Esophagus muscularis mucosa (tissue), 4 donors: ENCODE measurements at places on chromosomes 11 and 22. TPM values are rescaled to one million over a fixed set of nuclear protein-coding genes. Genes with fewer than 3 reads are reported as not detected.
A peak's percentile ranks its signal among the peaks of the same experiment; 100 is the strongest.

Gene OR52A1
- not detected for total RNA-seq

Gene GRK3
- 2.5 TPM for total RNA-seq

Gene APOBEC3H
- 0.39 TPM for total RNA-seq

Gene MUC2
- not detected for total RNA-seq

Gene TRIM51
- total RNA-seq = not detected

- DNase-seq = no peak
These were observed 23.5 kb upstream of the PAK1 start for GRCh38 chr11:77497368-77497767.

- no peak for DNase-seq
These were observed 145.0 kb upstream of the RAG2 start for GRCh38 chr11:36743039-36743438.

DNA sequence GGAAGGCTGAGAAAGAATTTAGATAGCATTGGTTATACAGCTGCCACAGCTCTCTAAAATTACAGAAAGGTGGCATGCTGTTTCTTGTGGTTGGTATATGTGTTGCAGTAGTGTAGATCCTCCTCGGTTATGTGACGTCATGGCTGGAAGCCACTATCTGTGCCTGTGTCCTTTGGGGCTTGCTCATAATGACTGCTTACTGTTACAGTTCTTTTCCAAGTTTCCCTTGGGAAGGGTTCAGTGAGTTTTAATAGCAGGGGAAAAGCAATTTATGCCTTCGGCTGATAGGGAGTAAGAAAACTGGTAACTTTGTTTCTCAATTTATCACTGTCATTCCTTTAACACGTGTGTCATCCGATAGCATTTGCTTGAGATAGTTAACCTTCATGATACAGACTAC, 47.2 kb downstream of the POLD3 start:
- no peak for DNase-seq

DNA sequence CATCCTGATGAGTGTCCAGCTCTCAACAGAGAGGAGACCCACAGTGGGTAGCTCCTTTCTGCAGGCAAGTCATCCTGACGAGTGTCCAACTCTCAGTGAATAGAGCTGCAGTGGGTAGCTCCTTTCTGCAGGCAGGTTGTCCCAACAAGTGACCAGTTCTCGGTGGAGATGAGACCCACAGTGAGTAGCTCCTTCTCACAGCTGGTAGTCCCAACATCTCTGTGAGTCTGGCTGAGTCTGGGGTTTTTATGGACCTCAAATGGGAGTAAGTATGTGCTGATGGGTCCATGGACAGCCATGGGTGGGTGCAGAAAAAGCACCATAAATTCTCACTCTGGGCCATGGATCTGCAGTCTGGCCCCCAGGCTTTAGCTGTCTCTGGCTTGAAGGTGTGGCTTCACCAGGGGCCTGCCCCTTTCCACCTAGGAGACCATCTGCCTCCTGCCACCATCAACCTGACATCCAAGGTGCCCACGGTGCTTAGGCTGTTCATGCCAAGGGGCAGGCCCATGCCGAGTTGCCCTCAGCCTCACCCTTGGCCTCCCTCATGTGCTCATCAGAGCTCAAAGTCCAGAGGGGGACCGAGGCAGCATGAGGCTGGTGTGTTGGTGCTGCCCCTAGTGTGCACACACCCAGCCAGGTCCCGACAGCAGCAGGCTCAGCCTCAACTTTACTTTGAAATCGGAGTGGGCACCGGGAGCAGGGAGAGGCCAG, 15.3 kb downstream of the NPAT start:
- DNase-seq = no peak

DNA sequence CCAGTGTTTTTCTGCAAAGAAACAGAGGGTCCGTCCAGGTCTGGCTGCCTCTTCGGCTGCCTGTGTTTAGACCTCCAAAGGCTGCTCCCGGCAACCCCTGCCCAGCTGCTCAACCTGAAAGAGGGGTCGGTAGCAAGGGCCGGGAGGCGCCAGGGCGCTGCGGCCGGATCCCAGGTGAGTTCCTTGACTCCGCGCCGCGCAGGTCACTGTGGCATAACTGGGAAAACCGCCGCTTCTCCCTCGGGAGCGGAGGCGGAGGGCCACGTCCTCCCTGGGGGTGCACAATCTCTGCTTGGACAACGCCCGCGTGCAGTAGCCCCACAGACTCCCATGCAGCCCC, 1.0 kb upstream of the BRSK2 start:
- DNase-seq = no peak

DNA sequence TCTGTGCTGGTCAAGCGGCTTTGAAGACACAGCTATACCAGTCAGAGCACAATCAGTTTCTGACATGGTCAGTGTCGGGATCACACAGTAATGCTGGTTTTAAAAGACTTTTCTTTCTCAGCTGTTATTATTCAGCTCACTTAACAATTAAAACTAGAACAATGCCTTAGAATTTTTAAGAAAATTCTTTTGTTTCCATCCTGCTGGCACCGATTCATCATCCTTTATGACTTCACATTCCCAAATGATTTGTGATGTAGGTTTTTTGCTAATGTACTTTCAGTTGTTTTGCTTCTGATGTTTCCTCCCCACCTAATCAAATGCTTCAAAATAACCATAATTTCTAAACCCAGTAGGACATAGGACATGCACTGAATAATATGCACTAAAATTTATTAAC, 34.5 kb upstream of the OLFML1 start:
- DNase-seq = no peak

DNA sequence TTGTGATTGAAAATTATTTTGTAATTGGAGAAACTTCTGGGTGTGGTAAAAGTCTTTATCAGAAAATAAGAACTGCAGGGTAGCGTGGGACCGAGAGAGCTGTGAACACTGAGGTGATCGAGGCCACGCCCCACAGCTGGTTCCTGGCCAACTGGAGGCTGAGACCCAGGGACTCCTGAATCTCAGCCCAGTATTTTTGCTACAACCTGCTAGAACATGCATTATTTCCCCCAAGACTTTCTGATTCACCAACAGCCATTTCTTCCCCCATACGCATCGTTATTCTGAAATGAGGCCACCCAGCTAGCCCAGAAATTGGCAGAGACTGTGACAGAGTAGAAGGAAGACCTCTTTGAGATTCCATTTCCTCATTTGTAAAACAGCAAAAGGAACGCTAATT, 3.4 kb upstream of the FGF19 start:
- no peak for DNase-seq

- DNase-seq = no peak
These were observed 125.0 kb upstream of the ARHGAP42 start for GRCh38 chr11:100562128-100562527.

DNA sequence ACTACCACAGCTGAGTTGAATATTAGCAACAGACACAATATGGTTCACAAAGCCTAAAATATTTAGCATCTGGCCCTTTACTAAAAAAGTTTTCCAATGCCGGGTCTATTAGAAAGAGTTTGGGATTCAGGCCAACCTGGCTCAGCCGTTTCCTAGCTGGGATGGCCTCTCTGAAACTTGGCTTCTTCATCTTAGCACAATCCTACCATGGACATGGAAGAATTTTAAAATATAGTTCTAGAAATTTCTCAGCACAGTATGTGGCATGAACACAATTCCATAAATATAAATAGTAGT, 103.8 kb downstream of the RRAS2 start:
- no peak for DNase-seq

GRCh38 chr11:129636926-129637325, 178.7 kb upstream of the TMEM45B start:
- DNase-seq = no peak

GRCh38 chr11:68583041-68583446, 101.3 kb upstream of the GAL start:
- no peak for DNase-seq

GRCh38 chr11:73327812-73328364, 19.8 kb downstream of the ARHGEF17 start:
- no peak for DNase-seq

GRCh38 chr11:96763244-96763643, 373.4 kb downstream of the JRKL start:
- no peak for DNase-seq

DNA sequence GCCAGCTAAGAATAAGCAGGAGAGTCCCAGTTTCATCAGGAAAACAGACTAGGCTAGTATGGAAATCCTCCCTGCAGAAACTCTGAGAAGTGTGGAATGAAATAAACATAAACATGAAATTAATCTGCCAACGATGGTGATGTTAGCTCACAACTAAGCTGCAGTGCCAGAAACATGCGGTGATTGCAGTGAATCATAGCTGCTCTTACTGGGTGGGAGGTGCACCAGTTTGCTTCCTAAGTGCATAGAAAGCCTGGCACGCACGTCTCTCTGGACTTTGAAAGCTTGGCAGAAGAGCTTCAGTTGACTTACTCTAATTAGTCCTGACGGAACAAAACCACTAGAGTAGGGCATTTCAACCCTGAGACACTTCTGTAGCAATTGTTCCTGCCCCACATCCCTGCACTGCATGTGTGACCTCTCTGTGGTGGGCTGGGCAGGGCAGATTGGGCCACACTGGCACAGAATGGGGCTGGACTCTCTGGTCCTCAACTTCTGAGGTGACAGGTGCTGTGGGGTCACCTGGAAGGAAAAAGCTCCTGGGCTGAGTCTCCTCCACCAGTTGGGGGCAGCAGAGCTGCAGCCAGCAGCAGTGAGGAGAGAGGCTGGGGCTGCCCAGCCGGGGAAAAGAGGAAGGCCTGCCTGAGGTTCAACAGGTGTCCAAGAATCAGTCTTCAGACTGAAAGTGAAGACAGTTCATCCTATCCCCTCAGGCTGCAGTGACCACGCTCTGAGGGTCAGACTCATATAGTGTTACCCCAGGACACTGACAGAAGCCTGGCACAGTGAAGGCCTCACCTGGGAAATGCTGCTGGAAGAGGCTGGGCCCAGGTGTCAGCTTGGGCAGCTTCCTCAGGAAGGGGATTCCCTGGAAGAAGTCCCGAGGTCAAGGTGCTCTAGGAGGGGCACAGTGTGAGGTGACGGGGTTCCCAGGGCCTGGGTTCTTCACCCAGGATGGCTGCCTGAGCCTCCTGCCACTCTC, 40.5 kb downstream of the GGTLC2 start:
- DNase-seq = no peak

- DNase-seq = no peak
These were observed 11.9 kb upstream of the OR8D2 start for GRCh38 chr11:124331873-124332272.

GRCh38 chr22:48548391-48548790, 1279.3 kb downstream of the BRD1 start:
- no peak for DNase-seq

GRCh38 chr11:86418917-86419316, 44.2 kb downstream of the CCDC81 start:
- no peak for DNase-seq

- no peak for DNase-seq
These were observed 66.8 kb upstream of the GRK3 start for GRCh38 chr22:25497716-25498115.

DNA sequence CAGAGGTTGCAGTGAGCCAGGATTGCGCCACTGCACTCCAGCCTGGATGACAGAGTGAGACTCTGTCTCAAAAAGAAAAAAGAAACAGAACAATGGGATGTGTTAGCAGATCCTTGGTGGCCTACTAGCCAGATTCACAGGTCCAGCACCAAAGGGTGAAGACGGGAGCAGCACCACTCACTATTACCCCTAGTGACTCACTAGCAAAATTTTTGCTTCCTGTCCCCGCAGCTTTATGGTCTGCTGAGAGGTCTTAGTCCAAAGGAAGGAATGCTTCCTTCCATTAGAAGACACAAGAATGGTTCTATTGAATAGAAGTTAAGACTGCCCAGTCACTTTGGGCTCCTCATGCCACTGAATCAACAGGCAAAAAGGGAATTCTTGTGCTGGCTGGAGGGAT, 35.9 kb upstream of the NUP50 start:
- DNase-seq = no peak

DNA sequence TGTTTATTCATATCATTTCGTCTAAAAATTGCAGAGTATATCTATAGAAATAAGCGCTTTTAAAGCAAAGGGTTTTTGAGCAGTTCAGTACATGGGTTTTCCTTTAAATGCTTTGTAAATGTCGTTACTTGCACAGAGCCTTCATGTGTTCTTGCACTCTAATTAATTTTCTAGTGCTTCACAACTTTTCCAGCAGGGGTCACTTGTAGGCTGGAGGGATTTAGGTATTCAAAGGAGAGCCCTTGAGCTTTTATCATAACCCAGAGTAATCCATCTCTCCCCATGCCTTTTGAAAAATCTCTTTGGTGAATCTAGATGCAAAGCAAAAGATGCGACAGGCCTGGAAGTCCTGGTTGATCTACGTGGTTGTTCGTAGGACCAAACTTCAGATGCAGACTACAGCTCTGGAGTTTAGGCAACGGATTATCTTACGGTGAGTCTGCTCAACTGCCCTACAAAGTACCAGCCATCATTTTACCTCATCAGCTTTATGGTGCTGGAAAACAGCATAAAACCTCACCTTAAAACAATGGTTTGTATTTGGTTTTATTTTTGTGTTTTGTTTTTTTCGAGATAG, 60.4 kb downstream of the SFI1 start:
- DNase-seq = no peak

- DNase-seq = no peak
These were observed 491.8 kb downstream of the ETS1 start for GRCh38 chr11:128095466-128095981.

DNA sequence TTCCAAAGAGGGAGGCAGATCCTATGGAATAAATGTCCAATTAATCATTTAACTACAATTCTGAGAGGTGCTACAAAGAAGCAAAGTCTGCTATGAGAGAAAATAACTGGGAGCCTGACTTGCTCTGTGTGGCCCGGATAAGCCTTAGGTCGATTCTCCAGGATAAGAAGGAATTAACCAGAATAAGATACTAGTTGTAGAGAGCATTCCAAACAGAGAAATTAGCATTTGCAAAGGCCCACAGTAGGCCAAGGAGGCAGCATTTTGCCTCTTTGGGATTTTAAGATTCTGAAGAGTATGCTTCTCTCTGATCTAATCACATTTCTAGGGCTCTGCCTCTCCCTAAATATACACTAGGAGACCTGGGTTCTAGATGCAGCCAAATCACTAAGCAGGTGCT, 113.7 kb downstream of the SNX19 start:
- DNase-seq = peak; percentile 19

DNA sequence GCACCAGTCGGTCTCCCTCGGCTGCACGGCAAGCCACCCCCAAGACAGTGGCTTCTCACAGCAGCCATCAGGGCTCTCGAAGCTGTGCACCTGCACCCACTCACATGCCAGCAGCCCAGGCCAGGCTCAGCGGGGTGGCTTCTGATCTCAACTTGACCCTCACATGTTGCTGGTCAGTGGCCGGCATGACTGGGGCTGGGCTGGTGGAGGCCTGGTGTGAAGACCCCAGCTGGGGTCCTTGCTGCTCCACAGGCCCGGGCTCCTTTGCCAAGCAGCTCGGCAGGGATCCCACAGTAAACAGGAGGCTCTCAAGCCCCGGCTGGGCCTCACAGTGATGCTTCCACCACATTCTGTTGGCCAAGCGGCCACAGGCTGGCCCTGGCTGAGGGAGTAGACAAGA, 128.2 kb downstream of the BRD1 start:
- no peak for DNase-seq

DNA sequence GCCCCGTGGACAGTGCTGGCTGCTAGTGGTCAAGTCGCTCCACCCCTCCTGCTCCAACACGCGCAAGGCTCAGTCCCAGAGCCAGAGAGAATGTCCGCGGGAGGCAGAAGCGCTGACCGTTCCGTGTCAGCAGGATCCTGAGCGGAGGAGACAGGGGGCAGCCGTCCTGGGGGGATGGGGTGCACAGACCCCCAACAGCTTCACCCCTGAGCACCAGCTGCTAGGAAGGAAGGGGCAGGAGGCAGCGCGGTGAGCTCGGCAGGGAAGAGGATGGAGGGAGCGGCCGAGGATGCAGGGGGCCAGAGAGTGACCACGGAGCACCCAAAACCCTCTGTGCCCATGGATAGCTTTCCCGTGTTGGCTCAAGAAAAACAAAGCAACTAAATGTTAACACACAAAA, 6.4 kb upstream of the TTLL8 start:
- DNase-seq = no peak

GRCh38 chr11:67117672-67118180, 1.3 kb upstream of the KDM2A start:
- DNase-seq = no peak
